Natural killer cell treated with Interleukin-12 subunit alpha and Interleukin-12 subunit beta and Interleukin-15 and Interleukin-18, amount 100 ng/mL, for 72 hours (primary cell): ENCODE measurements at places on chromosomes 12 and 14.

- no peak for DNase-seq
Measured at GRCh38 chr14:104928391-104929133, 3.9 kb downstream of the PLD4 start.

DNA sequence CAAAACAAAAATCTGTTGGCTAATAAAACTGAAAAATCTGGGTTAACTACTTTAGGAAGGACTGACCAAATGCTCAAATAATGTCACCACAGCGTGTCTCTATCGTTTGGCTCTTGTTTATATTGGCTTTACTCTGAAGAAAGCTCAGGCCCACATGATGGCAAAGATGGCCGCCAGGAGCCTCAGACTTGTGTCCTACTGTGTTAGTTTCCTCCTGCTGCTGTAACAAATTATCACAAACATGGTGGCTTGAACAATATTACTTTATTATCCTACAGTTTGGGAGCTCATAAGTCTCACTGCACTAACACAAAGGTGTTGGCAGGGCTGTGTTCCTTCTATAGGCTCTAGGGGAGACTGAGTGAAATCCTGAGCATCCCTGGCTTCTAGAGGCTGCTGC lies 303.0 kb downstream of the DAD1 start:
- no peak for DNase-seq

DNA sequence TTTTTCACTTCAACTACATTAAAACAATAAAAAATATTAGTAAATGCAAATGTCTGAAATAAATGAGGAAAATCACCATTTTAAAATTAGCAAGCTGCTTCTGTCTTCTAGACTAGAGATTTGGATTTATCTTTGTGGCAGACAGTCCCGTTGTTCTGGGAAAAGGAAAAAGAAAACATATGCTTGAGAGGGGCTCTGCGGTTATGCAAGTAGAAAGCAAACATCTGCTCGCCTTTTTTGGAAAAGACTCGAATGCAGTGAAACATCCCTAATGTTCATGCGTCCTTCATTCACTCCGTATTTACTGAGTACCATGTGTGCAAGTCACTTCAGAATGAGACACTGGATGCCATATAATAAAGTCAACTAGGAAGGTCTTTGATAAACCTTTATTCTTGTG lies 44.9 kb downstream of the IFNG start:
- DNase-seq = no peak

- no peak for DNase-seq
Measured at GRCh38 chr14:95167177-95167576, 9.8 kb upstream of the DICER1 start.

- no peak for DNase-seq
Measured at GRCh38 chr12:30823764-30824163, 69.0 kb upstream of the CAPRIN2 start.

GRCh38 chr14:33505963-33506329 lies 444.9 kb downstream of the EGLN3 start:
- no peak for DNase-seq

DNA sequence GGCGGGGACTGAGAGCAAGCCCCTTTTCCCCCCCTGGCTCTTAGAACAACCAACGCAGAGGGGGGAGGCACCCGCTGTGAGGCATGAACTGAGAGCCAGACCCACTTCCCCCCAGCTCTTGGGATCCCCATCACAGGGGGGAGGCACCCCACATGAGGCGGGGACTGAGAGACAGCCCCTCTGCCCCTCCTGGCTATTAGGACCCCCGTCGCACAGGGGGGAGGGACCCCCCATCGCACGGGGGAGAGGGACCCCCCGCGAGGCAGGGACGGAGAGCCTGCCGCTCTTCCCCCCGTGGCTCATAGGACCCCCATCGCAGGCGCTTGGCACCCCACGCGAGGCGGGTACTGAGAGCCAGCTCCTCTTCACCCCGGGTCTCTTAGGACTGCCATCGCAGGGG lies 195.8 kb upstream of the PZP start:
- DNase-seq = no peak

DNA sequence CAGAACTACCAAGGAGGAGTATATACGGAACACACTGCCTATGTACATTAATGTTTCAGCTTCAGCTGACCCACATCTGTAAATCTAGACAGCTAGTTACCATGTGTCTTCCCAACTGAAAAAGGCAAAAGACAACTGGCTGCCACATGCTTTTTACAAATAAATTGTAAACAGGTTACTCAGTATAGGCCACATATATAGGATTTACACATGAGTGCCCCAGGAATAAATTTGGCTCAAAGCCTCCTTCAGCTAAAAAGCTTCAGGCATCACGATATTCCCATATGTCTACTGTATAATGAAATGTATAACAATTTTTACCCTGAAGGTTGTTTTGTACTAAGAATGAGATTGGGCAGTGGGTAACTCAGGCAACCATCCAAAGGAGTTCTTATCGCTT lies 175.9 kb upstream of the BMP4 start:
- DNase-seq = no peak

DNA sequence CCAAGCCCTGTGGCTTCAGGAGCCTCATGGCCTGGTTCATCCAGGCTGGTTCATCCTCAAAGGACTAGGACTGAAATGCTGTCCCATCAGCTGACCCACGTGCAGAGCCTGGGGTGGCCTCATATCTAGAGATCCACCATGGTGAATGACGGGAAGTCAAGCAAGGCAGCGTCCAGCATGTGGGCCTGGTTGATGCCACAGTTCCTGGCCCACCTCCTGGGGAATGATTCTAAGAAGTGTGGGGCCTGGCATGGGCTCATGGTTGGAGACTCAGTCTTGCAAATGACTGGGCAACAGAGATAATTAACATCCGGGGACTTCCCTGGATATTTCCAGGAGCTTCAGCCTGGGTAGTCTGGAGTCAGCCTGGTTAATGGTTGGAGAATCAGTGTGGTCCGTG lies 302.4 kb upstream of the SFSWAP start:
- DNase-seq = no peak

- DNase-seq = no peak
Measured at GRCh38 chr14:22980672-22981089, 1.7 kb downstream of the AJUBA start.

- no peak for DNase-seq
Measured at GRCh38 chr12:62372134-62372533, 94.5 kb upstream of the MON2 start.

DNA sequence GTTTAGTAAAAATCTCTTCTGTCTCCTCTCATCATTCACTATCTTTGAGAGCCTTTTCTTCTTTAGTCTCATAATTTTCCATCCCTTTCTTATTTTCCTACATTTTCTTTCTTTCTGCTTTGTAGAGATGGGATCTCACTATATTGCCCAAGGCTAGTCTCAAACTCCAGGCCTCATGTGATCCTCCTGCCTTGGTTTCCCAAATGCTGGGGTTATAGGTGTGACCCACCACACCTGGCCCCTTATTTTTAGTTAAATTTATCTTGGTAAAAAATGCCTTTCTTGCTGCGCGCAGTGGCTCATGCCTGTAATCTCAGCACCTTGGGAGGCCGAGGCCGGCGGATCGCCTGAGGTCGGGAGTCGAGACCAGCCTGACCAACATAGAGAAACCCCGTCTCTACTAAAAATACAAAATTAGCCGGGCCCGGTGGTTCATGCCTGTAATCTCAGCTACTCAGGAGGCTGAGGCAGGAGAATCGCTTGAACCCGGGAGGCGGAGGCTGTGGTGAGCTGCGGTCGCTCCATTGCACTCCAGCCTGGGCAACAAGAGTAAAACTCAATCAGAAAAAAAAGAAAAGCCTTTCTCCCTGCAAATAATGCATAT lies 996 bp downstream of the SLC2A3 start:
- DNase-seq = no peak

GRCh38 chr14:21023817-21024584 lies 860 bp downstream of the NDRG2 start:
- DNase-seq = no peak

GRCh38 chr12:21265932-21266331 lies 68.8 kb downstream of the SLCO1A2 start:
- DNase-seq = no peak

DNA sequence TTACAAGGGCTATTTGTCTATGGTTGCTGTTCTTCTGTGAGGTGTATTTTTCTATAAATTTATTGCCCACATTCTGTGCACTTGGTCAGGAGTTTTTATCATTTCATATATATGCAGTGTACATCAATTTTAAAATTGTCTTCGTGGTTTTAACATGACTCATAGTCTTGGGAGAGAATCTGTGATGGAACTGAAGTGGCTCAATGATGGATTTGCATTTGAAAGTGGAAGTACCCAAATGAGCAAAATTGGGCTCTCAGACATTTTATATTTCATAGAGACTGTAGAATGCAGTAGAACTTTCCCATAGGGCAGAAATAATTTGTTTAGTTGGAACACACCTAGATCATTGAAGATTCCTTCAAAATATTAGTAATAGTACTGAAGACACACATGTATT lies 1.9 kb upstream of the SCFD1 start:
- DNase-seq = no peak

GRCh38 chr12:27012239-27012981 lies 1.8 kb downstream of the TM7SF3 start:
- DNase-seq = no peak

DNA sequence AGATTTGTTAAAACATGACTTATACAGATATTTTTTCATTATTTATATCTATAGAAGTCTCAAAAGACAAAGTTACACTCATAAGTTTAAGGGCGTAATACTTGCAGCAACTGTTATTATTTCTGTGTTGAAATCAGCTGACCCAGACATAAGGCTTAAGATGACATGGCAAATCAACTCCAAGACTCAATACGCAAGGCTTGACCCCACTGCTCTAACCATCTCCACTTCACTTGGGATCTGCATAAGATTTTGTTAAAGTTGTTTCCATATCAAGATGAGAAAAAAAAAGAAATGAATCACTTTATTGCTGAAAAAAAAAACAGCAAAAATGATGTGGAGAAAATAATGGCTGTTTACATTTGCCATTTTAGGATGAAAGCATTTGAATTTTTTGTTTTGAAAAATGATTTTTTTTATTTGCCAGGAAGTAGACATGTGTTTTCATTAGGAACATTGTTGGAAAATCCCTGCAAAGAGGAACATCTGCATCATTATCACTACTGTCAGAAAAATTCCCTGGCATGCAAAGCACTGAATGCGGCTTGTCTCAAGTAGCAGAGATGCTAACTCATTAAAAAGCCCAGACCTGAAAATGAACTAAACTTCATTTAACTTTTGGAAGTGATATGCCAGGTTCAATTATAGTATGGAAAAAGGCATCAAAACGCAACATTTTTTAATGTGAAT lies 73.5 kb downstream of the LIN7A start:
- no peak for DNase-seq

DNA sequence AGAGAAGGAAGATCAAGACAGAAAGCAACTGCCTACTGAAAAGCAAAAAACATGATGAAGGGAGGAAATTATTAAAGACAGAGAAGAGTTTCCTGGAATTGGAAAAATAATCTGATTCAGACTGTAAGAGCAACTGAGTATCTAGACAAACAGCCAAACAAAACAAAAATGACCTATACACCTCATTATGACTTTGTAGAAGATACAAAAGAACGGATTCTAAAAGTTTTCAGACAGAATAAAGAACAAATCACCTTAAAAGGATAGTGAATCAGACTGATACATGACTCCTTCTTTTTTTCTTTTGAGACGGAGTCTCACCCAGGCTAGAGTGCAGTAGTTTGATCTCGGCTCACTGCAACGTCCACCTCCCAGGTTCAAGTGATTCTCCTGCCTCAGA lies 10.4 kb downstream of the OSBPL8 start:
- no peak for DNase-seq

GRCh38 chr12:42892702-42893551 lies 303.4 kb upstream of the PRICKLE1 start:
- DNase-seq = no peak

DNA sequence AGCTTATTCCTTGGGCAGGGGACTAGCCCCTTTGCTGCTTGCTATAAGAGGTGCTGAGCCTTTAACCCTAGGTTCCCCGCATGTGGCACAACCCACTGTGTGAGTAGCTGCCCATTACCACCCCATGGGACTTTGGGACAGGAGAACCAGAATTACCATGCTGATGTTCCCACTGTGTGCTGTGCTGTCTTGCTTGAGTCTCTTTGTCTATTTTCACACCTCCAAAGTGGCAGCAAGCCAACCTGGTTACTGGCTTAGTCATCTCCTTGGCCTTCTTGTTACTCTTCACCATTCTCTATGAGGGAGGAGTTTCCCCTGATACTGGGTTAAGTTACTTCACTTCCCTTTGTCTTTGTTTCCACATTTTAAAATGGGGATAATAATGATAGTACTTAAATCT lies 73.4 kb upstream of the ETV6 start:
- DNase-seq = no peak

GRCh38 chr12:30188602-30189326 lies 405.0 kb upstream of the TMTC1 start:
- DNase-seq = no peak

DNA sequence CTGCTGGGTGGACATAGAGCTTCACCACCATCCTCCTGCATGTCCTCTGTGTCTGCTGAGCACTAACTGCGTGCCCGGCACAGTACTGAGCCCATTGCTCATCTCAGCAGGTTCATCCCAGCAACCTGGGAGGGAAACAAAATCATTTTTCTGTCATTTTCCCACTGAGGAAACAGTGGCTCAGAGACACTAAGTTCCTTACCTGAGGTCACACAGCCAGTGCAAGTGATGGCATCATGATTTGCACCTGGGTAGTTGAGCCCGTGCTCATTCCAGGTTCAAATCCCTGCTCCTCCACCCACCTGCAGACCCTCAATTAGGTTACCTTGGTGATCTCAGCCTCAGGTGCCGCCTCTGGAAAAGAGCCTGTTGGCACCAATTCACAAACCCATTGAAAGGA lies 23.4 kb downstream of the RNFT2 start:
- DNase-seq = no peak

GRCh38 chr14:103507751-103508150 lies 14.9 kb downstream of the CKB start:
- DNase-seq = no peak

- no peak for DNase-seq
Measured at GRCh38 chr14:72701237-72701565, 192.7 kb downstream of the DPF3 start.

DNA sequence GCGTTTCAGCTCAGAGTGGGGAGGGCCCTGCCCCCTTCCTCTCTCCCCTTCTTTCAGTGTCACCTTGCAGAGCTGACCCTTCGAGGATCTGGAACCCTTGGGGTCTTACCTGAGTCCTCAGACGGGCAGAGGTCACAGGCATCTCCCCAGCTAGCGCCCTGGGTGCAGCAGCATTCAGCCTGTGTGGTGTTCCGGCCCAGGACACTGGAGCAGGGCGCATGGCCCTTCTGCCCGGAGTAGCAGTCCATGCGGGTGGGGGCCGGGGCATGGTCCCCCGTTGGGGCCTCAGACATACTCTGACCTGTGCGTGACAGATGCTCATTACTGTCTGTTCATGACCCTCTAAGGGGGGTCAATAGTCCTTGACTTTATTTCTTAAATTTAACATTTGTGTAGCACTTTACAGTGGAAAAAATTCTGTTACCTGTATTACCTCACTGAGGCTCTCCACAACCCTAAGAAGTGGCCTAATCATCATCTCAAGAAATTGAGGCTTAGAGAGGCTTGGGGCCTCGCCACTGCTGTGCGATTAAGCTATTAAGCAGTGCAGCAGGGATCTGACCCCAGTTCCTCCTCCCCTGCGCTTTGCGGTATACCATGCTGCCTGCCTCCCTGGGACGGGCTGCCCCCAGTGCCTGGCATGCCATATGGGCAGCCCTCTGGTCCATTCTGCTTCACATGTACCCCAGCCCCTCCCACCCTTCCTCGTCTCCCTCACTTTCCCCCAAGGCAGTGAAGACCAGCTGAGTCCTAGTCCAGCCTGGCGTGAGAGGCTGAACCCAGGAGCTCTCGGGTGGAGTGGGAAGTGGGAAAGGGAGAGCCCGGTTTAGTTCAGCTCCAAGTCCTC lies 11.5 kb downstream of the ISCA2 start:
- no peak for DNase-seq
